ENCODE measurements at places on chromosomes 2 and 18.

DNA sequence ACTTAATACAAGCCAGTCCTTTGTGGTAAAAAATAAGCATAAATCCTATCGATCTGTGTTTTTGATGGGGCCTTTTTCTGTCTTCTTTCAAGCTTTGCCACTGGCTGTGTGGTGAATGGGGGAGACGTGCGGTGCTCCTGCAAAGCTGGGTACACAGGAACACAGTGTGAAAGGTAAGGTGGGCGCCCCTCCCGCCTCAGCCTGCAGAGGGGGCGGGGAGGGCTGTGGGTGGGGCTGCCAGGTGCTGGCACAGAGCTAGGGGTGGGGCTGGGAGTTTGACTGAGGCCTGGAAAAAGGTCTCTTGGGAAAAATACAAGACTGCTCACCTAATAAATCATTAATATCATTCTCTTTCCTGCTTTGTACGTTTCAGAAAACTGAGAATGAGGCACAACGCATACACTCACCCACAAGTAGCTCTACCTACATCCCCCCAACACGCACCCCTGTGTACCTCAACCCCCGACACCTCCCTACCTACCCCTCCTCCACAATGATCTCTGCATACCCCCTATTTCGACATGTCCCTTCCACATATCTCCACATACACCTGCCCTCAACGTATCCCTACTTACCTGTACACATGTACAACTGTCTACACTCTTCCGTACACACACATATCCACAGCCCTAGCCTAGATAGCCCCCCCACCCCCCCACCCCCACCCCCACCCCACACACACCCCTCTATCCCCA, 129.7 kb upstream of the TTC39C start:
- no peak for DNase-seq
- no peak overlapping the region for H3K27ac ChIP-seq
- H3K27me3 ChIP-seq: no peaks in the 10 kb centered on the region
- H3K36me3 ChIP-seq: no peaks in the 10 kb centered on the region
- H3K4me3 ChIP-seq: no peak overlapping the region

- H3K27me3 ChIP-seq: peaks cover 30% of the 10 kb centered on the region
- DNase-seq: no peak
- H3K4me3 ChIP-seq: no peak overlapping the region
- no peaks in the 10 kb centered on the region for H3K36me3 ChIP-seq
- H3K4me1 ChIP-seq: no peaks in the 10 kb centered on the region
Measured at GRCh38 chr2:68717305-68717661, 17.3 kb upstream of the ARHGAP25 start.

GRCh38 chr2:175684466-175684865, 317.6 kb downstream of the LNPK start:
- no peak for DNase-seq
- H3K27me3 ChIP-seq: no peaks in the 10 kb centered on the region
- no peaks in the 10 kb centered on the region for H3K36me3 ChIP-seq
- H3K4me3 ChIP-seq: no peak overlapping the region
- no peak overlapping the region for H3K27ac ChIP-seq

- H3K27ac ChIP-seq: no peak overlapping the region
- H3K4me3 ChIP-seq: no peak overlapping the region
- H3K36me3 ChIP-seq: no peaks in the 10 kb centered on the region
- no peak for DNase-seq
Measured at GRCh38 chr2:167380094-167380493, 491.8 kb downstream of the XIRP2 start.

DNA sequence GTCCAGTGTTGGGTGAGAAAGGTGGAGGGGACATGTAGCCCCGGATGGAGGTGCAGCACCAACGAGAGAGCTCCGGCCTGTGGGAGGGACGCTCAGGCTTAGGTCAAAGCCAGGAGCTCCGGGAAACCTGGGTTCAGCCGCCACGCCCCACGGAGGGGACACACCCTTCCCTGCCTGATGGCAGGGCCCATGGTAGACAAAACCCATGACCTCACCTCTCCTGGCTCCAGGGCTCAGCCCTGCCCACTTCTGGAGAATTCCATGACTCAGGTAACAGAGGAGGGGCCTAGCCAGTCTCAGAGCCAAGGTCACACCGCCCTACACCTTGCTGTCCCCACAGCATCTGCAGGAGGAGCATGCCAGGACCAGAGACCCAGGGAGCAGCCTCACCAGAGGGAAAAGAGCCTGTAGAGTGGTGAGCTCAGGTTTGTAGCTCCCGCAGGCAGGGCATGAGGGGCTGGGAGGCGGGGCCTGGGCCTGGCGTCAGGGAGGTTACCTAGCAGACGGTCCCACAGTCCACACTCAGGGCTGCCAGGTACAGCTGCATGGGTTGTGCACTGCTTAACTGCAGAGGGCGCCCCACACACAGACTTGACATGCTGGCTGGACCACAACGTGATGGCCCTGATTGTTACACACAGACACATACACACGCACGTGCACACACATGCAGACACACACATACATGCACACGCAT, 70.8 kb upstream of the SMAD7 start:
- no peak overlapping the region for H3K27ac ChIP-seq
- no peaks in the 10 kb centered on the region for H3K27me3 ChIP-seq
- peaks cover 10% of the 10 kb centered on the region for H3K4me1 ChIP-seq
- peak; percentile 91 for DNase-seq
- H3K4me3 ChIP-seq: no peak overlapping the region
- no peaks in the 10 kb centered on the region for H3K36me3 ChIP-seq

DNA sequence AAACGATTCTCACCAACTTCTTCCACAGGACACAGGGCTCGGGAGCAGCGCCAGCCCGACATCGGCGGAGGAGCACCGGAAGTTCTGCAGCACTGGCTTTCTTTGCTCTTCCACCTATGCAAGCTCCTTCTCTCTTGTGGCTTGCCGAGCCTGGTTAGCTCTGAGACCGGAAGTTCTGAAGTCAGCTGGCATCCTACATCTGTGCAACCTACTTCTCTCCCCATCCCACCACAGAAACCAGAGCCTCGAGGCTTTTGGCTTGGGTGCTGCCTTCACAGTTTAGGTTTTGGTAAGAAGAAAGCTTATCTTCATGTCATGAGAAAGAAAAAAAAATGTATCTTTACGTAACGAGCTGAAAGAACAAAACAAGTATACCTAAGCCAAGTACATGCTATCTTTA, 111.7 kb downstream of the ANKRD44 start:
- H3K27ac ChIP-seq: no peak overlapping the region
- no peaks in the 10 kb centered on the region for H3K36me3 ChIP-seq
- no peak overlapping the region for H3K4me3 ChIP-seq

DNA sequence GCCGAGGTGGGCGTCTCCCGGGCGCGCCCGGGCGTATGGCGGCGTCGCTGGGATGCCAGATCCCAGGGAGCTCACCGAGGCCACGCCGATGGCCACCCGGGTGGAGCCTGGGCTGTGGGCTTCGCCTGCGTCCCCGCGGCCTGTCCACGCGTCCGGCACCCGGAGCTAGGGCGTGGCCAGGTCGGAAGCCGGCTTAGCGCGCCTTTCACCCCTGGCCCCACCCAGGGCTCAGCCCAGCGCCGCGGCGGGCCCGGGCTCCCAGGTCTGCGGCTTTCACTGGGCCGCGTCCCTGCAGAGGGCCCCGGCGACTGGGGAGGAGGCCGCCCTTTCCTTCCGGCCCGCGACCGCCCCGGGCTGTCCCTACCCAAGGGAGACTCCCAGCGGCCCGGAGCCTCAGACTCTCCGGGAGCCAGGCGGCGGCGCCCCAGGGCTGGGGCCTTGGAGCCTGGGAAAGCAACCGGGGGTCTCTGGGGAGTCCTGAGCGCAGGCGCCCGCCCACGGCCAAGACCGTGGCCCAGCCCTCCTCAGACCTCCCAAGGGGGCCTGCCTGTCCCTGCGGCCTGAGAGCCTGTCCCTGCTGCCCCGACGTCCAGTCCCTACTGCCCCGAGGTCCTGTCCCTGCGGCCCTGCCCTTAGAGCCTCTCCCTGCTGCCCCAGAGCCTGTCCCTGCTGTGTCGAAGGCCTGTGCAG, 36.3 kb upstream of the ITM2C start:
- H3K4me3 ChIP-seq: peak overlapping the region; percentile 37
- H3K36me3 ChIP-seq: no peaks in the 10 kb centered on the region
- no peaks in the 10 kb centered on the region for H3K4me1 ChIP-seq
- DNase-seq: no peak

DNA sequence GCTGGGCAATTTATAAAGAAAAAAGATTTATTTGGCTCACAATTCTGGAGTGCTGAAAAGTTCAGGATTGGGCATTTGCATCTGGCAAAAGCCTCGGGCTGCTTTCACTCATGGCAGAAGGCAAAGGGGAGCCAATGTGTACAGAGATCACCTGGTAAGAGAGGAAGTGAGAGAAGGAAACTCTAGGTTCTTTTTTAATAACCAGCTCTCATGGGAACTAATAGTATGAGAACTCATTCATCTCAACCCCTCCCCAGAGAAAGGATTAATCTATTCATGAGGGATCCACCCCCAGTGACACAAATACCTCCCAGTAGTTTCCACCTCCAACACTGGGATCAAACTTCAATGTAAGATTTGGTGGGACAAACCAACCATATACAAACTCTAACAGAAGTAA, 129.0 kb downstream of the EVA1A start:
- H3K4me3 ChIP-seq: no peak overlapping the region
- no peaks in the 10 kb centered on the region for H3K4me1 ChIP-seq
- no peaks in the 10 kb centered on the region for H3K36me3 ChIP-seq

- no peak overlapping the region for H3K4me3 ChIP-seq
- H3K27me3 ChIP-seq: no peaks in the 10 kb centered on the region
- no peaks in the 10 kb centered on the region for H3K36me3 ChIP-seq
- no peak overlapping the region for H3K27ac ChIP-seq
- no peak for DNase-seq
- no peaks in the 10 kb centered on the region for H3K4me1 ChIP-seq
Measured at GRCh38 chr2:126674075-126674744, 18.3 kb downstream of the GYPC start.

- H3K27ac ChIP-seq: peak overlapping the region; percentile 82
- no peak overlapping the region for H3K4me3 ChIP-seq
- no peaks in the 10 kb centered on the region for H3K36me3 ChIP-seq
- no peaks in the 10 kb centered on the region for H3K27me3 ChIP-seq
- DNase-seq: peak; percentile 94
- peaks cover 14% of the 10 kb centered on the region for H3K4me1 ChIP-seq
Measured at GRCh38 chr2:8598295-8599165, 83.3 kb upstream of the ID2 start.

GRCh38 chr18:26479681-26480079, 68.7 kb downstream of the KCTD1 start:
- H3K36me3 ChIP-seq: no peaks in the 10 kb centered on the region
- peaks cover 42% of the 10 kb centered on the region for H3K4me1 ChIP-seq
- H3K27ac ChIP-seq: peak overlapping the region; percentile 86
- DNase-seq: peak; percentile 73

DNA sequence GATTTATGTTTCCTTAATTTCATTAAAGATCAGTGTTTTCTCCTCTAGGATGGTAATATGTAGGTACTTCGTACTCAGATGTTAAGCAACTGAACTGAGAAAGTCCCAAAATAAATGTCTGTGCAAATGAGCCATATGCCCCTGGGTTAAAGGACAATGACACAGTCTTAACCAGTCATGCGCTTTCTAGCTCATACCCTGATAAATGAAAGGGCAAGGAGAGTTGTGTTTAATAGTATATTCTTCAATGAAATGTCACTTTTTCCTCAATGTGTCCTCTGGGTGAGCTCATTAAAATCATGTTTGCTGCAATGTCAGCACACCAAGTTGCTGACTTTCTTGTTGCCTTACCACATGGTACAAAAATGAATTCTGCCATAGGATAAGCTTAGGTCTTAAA, 856.3 kb downstream of the TMEM182 start:
- no peak for DNase-seq
- no peaks in the 10 kb centered on the region for H3K27me3 ChIP-seq
- no peaks in the 10 kb centered on the region for H3K4me1 ChIP-seq
- H3K4me3 ChIP-seq: no peak overlapping the region

GRCh38 chr18:195651-196050, 37.3 kb downstream of the USP14 start:
- peaks cover 11% of the 10 kb centered on the region for H3K4me1 ChIP-seq
- H3K27ac ChIP-seq: no peak overlapping the region

GRCh38 chr2:36973320-36973719, 7.0 kb upstream of the STRN start:
- no peak overlapping the region for H3K4me3 ChIP-seq
- H3K27ac ChIP-seq: no peak overlapping the region
- no peaks in the 10 kb centered on the region for H3K36me3 ChIP-seq
- DNase-seq: no peak
- H3K4me1 ChIP-seq: no peaks in the 10 kb centered on the region
- H3K27me3 ChIP-seq: no peaks in the 10 kb centered on the region

GRCh38 chr18:470661-471501, 29.6 kb downstream of the COLEC12 start:
- no peak for DNase-seq
- no peak overlapping the region for H3K4me3 ChIP-seq
- H3K4me1 ChIP-seq: peaks cover 40% of the 10 kb centered on the region
- H3K36me3 ChIP-seq: no peaks in the 10 kb centered on the region

DNA sequence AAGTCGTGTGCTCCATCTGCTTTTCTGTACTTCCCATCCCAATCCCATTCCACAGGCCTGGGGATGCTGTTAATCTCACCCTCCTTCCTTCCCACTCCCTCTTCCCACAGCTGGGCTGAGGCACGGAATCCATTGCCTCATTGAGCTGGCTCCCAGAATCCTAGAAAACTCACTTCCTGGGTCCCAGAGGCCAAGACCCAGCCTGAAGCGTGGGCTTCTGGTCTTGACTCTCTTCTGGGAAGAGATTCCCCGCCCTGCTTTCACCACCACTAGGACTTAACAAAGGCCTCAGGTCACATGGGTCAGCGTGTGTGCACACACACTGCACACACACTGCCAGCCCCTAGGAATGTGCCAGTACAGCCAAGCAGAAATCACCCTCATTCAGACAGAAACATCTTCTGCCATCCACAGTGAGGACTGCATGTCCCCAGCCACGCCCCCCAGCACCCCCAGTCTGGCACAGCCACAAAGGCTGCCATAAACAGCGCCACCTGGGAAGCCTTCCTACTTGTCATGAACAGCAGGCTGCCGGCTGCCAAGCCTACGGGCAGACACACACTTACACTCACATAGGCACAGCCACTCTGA, 165.8 kb downstream of the TNS1 start:
- H3K27me3 ChIP-seq: no peaks in the 10 kb centered on the region
- no peak overlapping the region for H3K4me3 ChIP-seq
- peak overlapping the region; percentile 36 for H3K27ac ChIP-seq
- peak; percentile 85 for DNase-seq
- peaks cover 54% of the 10 kb centered on the region for H3K36me3 ChIP-seq
- H3K4me1 ChIP-seq: peaks cover 12% of the 10 kb centered on the region

- no peaks in the 10 kb centered on the region for H3K36me3 ChIP-seq
- no peak overlapping the region for H3K4me3 ChIP-seq
- H3K27me3 ChIP-seq: no peaks in the 10 kb centered on the region
- DNase-seq: peak; percentile 73
- H3K27ac ChIP-seq: no peak overlapping the region
- H3K4me1 ChIP-seq: peaks cover 25% of the 10 kb centered on the region
Measured at GRCh38 chr18:45657357-45658335, 42.4 kb downstream of the SLC14A2 start.
